WTC11 (cell line): ENCODE measurements at places on chromosomes 5 and 9. TPM values are rescaled to one million over a fixed set of nuclear protein-coding genes. Genes with fewer than 3 reads are reported as not detected.

The MLANA gene
- total RNA-seq = not detected in 3 replicates

The TPRN gene
- total RNA-seq = 33.4 to 43.1 TPM (median 38.1 TPM) in 3 replicates

The C6 gene
- total RNA-seq = 0.13 to 0.23 TPM (median 0.14 TPM) in 3 replicates

The UBAC1 gene
- total RNA-seq = 46.4 to 55.6 TPM (median 53.3 TPM) in 3 replicates

The SLC6A19 gene
- 0.04 to 0.05 TPM in 2 of 3 replicates, not detected in the other for total RNA-seq

The ZDHHC11B gene
- 2.3 to 4.4 TPM (median 3.1 TPM) in 3 replicates for total RNA-seq

The CAPSL gene
- not detected in 3 replicates for total RNA-seq

The ELAVL2 gene
- 22.8 to 35.9 TPM (median 26.7 TPM) in 3 replicates for total RNA-seq

The KIAA0825 gene
- total RNA-seq = 1.3 to 1.6 TPM (median 1.5 TPM) in 3 replicates

The MCCC2 gene
- total RNA-seq = 65.0 to 65.9 TPM (median 65.4 TPM) in 3 replicates

The CCL28 gene
- 1.4 to 2.2 TPM (median 1.9 TPM) in 3 replicates for total RNA-seq
